Hematopoietic multipotent progenitor cell treated with erythropoietin and hydrocortisone succinate and interleukin-3 and kit ligand, for 15 days (in vitro differentiated cells): ENCODE measurements at places on chromosomes 5 and 9.

DNA sequence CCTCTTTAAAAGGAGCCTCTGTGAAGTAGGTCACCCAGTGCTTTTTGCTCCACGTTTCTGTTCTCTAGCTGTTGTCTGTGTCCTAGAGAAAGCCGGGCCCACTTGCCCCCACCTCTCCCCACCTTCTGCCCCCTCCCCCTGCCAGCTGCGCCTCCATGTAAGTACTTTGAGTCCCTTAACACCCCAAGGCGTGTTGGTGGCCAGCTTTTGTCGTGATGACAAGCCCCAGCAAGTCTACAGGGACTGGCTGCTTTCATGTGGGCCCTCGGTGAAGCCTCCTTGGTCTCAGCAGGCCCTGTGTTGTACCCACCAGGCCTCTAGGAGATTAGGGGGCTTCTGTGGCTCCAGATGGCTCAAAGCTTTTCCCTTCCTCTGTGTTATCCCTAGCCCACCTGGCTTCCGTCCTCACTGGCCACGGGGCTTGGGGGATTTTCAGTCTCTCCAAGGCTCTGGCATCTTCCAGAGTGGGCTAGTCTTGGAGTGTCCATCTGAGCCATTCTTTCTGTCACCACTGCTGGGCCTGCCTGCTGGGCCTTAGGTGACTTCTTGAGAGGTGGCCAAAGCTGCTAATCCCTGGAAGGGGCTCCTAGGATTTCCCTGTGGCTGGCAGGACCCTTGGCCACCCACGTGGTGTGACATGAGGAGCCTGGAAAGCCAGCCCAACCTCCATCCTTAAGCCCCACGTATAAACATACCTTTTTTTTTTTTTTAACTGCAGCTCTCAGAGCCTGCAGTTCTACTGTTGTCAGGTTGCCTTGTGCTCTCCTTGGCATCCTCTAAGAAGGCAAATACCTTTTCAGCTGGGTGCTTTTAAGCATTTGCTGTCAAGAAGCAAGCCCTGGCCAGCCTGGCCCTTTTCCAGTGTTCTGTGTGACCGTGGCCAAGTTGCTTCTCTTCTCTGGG, 1.1 kb upstream of the NDST1 start:
- no peak for DNase-seq

GRCh38 chr5:10733426-10733825, 27.6 kb downstream of the DAP start:
- no peak for DNase-seq

DNA sequence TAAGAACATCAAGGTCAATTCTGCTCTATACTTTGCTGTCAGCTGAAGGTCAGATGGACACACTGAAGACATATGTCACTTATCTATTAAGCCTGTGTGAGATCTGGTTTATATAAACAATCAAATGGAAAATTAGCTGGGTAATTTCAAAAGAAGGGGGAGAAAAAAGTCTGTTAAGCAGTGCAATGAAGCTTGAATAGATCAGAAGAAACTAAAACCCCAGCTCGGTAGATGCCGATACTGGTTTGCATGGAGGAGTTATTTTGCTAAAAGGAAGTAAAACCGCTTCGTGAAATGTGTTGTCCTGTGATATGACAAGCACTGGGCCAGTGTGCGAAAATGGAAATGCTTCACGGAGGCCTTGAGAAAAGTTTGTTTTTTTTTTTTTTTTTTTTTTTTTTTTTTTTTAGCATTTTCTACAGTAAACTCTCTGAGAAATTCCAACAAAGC, 148.8 kb downstream of the MEF2C start:
- DNase-seq = peak; percentile 47

GRCh38 chr5:170393235-170393634, 4.1 kb upstream of the KCNMB1 start:
- DNase-seq = no peak

GRCh38 chr5:154937186-154937717, 759 bp downstream of the GEMIN5 start:
- DNase-seq = no peak

GRCh38 chr9:19922476-19923118, 133.8 kb upstream of the SLC24A2 start:
- DNase-seq = no peak

DNA sequence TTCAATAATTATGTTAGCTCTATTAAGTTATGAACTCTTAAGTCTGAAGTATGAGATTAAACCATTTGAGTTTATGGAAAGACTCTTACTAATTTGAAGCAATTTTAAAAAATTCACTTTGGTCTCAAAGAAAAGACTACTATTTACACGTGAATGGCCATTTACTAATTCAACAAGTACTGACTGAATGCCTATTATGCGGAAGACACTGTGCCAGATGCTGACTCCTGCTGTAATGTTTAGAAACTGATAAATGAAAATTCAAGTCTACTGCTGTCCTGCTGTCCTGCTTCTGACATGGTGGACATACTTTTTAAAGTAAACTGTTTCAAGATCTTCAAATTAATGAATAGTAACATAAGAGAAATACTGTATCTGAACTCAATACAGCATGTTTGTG, 116.2 kb downstream of the MPDZ start:
- no peak for DNase-seq

DNA sequence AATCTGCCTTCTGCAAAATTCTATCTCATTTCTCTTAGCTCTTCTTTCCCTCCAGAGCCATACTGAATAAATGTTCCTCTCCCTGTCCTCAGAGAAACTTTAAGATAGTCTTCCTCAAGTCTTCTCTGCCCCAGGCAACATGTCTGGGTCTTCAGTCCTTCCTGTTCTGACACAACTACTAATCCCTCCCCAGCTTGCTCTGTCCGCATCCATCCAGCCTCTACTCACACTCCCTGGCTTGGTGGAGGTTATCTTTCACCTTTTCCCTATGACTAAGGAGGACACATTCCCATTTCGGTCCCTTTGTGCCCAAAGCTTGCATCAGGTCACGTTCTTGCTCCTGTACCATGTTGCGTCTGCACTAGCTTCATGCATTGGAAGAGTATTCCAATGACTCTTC, 143.3 kb downstream of the TTLL11 start:
- DNase-seq = no peak

GRCh38 chr5:2277886-2278285, 395.2 kb upstream of the IRX4 start:
- no peak for DNase-seq

DNA sequence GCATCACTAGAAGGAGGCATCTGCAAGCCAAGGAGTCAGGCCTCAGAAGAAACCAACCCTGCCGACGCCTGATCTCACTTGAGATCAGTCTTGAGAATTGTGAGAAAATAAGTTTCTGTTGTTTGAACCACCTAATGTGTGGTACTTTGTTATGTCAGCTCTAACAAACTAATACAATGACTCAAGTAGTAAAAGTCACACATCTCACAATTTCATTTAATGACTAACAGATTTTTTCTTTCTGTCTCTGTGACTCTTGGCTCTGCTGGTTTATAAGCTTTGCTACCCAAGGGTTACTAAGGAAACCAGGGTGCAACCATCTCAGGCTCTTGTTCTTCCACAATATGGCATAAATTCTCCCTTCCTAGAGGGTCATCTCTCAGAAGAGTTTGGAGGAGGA, 315.8 kb upstream of the GRAMD2B start:
- no peak for DNase-seq

DNA sequence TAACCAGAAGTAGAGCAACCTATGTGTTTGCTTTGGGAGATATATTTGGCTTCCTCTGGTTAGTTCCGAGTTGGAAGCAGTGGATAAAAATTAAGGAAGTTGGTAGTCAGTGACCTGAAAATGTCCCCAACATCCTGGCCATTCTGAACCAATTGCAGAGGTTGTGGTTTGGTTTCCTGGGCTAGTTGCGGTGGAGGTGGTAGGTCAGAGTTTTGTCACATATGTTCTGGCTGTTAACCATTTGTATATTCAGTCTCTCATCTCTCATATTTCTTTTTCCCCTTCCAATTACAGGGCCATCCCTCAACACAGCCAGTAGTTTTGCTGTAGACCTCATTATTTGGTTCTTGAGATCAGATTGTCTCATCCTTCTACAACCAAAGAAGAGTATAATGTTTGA, 1026.9 kb downstream of the PTPRD start:
- DNase-seq = no peak

DNA sequence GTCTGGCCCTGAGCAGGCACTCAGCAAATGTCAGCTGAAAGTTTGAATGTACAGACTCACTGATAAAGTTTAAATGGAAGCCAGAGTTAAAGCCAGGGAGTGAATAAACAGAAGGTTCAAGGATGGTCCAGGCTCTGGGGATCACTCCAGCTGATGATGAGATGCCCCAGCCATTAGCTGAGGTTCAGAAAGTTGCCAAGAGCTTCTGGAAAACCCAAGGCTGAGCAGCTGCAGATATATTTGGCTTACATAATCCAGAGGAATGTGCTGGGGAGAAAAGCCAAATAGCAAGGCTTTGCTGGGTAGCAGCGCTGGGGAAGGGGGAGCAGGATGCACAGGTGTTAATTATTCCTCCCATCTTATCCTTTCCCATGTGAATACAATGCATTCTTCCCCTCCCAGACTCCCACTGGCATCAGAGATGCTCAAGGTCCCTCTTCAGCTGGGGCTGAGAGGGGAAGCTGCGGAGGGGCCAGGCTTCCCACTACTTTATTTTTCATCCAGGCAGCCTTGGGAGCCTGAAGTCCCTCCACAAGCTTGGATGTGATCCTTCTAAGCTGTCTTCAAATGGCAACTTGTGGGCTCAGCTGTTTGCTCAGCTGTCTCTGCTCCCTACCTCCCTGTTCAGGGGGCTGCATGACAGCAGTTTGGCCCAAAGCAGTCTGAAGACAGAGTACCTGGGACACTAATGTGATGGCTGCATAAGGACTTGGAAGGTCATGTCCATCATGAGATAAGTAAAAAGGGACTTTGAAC, 341.2 kb downstream of the TRIM32 start:
- no peak for DNase-seq

- DNase-seq = no peak
Measured at GRCh38 chr5:159525117-159525516, 194.8 kb upstream of the IL12B start.

DNA sequence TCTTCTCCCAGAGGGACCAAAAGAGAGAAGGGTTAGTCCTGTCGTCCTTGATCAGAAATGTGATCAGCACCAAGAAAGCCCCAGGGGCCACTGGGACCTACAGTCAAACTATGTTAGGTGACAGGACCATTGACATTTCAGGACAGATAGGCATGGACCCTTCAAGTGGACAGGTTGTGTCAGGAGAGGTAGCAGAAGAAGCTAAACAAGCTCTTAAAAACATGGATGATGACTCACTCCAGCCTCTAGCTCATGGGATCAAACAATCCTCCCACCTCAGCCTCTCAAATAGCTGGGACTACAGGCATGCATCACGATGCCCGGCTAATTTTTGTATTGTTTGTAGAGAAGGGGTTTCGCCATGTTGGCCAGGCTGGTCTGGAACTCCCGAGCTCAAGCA, 2.3 kb upstream of the AQP3 start:
- no peak for DNase-seq

DNA sequence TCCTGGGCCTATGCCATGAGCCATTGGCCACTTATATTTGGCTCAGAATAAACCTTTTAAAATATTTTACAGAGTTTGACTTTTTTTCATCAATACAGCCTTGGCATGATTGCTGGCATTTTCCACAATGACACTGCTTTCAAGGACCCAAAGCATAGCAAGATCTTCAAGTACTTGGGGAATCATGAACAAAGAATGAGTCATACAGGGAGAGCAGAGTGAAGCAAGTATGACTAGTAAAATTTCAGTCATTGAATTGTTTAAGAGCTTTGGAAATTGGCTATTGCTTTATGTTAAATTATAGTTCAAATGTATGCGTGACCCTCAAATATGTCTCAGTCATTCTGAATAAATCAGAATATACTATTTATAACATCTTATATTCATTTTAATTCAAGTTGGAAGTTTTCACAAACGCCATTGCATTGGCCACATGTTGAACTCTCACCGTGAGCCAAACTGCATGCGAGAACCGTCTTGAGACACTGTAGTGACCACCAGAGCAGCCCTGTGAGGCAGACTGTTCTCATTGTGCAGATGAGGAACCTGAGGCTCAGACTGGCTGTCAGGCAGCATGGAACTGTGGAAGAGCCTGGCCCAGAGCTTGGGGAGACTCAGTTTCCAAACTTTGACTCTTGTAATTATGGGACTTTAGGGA, 52.9 kb downstream of the GDNF start:
- DNase-seq = no peak

GRCh38 chr9:83219924-83220438, 157.0 kb upstream of the RASEF start:
- no peak for DNase-seq

GRCh38 chr5:155996123-155996522, 330.8 kb upstream of the SGCD start:
- no peak for DNase-seq
